ENCODE measurements at places on chromosomes 12 and 14.

DNA sequence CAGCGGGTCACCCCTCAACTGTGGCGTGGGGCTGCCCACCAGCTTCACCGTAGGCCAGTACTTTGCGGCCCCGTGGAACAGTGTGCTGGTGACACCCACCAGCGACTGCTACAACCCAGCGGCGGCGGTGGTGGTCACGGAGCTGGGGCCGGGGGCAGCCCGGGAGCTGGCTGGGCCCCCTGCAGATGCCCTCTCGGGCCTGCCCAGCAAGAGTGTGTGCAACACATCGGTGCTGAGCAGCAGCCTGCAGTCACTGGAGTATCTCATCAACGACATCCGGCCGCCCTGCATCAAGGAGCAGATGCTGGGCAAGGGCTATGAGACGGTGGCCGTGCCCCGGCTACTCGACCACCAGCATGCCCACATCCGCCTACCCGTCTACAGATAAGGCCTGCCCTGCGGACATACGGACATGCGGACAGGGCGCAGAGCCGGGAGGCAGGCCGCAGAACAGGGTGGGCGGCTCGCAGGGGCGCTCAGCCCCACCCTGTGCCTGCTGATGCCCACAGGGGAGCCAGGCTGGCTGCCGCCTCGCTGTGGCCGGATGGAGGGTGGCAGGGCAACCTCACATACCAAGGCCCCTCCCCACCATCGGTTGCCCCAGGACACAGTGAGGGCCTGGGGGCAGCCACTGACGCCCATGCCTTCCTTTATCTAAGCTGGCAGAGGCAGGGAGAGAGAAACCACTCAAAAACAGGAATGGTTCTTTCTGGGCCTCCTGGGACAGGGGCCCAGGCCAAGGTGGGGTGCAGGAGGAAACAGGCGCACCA lies 55.5 kb downstream of the FAM222A start:
- DNase-seq: no peak

DNA sequence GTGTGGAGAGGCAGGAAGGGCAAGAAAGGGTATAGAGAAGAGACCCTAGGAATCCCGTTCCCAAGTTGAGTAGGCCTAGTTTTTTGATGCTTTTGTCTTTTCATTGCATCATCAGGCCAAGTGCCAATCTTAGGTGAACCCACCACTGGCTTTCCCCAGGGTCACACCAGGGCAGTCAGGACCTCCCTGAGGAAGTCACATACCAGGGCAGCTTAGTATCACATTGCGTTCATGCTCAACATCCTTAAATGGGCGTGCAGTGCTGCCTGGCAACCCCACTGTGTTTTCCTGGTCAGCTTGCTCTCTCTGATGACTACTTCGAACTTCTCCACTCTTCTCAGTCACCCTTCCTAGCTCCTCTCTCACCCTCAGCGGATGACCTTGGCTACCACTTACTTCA lies 9.0 kb downstream of the ASIC1 start:
- DNase-seq: peak; percentile 67

DNA sequence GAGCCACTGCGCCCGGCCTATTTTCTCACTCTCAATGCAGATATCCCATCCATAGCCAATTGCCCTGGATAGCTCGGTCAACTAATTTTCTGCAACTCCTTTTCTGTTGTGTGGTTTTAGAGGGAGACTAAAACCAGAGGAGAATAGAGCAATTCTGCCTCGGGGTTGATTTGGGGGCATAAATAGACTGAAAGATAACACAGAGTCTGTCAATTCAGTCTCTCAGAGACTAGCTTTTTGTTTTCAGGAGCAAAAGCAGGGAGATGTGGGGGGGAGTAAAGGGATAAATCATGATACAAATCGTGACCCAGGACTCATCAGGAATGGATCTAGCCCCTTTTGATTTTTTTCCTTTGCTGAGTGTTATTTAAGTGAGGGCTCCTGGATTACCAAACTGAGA lies 6.5 kb downstream of the COPZ1 start:
- DNase-seq: no peak

GRCh38 chr14:75969891-75970290 lies 11.9 kb downstream of the TGFB3 start:
- no peak for DNase-seq
